ENCODE measurements at places on chromosomes 3 and 15.

DNA sequence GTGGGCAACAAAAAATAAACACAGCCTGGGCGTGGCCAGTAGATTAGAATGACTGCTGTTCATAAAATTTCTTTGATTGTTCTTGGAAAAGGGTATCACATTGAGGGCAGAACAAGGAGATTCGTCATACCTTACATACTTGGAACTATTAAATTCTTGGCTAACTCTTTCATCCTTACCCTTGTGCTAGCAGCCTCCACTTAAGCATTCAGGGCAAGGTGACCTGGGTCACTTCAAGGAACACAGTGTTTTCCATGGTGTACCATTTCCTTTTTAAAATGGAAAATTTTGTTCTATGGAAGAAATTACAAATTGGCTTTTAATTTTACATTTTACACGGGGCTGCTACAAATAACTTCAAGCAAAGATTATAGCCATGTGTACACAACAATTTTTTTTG, 60.8 kb downstream of the MINDY4B start:
- DNase-seq: no peak

DNA sequence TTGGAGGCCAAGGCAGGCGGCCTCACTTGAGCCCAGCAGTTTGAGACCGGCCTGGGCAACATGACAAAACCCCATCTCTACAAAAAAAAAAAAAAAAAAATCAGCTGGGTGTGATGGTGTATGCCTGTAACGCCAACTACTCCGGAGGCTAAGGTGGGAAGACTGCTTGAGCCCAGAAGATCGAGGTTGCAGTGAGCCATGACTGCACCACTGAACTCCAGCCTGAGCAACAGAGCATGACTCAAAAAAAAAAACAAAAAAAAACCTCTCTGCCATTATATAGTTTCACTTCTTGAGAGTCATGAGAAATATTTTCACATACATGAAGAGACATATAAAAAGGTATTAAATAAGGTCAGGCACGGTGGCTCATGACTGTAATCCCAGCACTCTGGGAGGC, 45.9 kb upstream of the CP start:
- no peak for DNase-seq

- no peak for DNase-seq
Observed at GRCh38 chr3:34948517-34948916, 690.8 kb upstream of the ARPP21 start.

DNA sequence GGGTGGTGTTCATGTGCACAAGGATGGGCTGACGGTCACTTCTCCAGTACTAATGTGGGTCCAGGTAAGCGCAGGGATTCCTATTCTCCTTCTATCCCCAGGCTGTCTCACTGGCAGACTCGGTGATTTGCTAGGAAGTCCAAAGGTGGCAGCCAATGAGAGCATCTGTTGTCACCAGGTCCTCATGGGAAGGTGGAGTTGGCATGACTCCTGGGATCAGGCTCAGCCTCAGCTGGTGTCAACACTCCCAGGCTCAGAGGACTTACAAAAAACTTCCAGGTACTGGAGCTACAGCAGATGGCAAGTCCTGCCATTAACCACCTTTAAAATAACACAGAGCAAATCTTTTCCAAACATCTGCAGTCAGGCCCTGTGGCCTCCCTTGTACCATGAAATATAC, 13.8 kb downstream of the XYLB start:
- no peak for DNase-seq

DNA sequence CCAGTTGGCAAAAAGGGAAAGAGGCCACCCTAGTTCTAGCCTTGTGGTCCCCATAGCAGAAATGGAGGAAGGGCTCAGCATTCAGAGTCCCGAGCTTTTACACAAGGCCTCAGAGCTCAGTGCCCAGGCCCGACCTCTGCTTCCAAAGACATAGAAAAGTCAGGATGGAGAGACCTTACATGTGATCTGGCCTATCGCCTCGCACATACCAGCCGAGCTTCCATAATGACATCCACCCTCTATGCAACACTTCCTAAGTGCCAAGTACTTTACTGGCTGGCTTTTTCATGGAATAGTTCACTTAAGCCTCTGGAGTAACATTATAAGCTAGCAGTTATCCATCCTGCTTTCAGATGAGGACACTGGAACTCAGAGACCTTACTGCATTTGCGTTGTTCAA, 275.9 kb downstream of the FAM43A start:
- no peak for DNase-seq

DNA sequence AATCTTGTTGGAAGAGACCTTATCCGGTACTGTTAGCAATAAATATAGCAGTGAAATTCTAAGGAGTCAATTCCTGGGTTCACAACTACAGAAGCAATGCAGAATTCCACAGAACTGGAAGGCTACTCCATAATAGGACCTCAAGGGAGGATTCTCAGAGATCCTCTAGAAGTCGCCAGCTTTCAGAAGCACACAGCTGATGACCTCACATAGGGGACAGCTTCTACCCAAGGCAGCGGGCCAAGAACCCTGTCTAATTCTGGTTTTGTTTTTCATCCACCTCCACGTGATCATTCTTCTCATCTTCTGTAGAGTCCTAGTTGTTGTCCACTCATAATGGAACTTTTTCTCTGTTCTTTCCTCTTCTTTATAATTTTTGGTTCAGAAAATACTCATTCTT, 99.4 kb downstream of the ERC2 start:
- DNase-seq: no peak

GRCh38 chr15:43165801-43166325, 19.3 kb upstream of the CCNDBP1 start:
- no peak for DNase-seq
